ENCODE measurements at places on chromosomes 5 and 9.

DNA sequence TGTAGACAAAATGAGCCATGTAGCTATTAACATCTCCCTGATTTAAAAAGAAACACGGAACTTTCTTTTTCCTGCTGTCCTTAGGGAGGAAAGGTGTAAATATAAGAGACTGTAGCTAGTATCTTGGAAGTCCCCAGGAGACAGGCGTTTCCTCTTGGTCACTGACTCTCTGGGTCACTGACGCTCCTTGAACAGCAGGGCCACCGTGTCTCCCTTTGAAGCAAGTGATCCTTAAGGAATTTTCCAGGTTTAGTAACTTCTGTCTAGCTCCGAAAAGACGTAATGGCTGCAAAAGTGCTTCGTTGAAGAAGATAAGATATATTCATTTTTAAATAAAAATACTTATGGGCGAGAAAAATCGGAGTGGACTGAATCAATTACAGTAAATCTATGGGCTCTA, 745 bp upstream of the CLTA start:
- no peak for DNase-seq

GRCh38 chr9:90002397-90003271, 397.8 kb downstream of the GADD45G start:
- no peak for DNase-seq

GRCh38 chr9:110874963-110875674, 163.2 kb downstream of the LPAR1 start:
- no peak for DNase-seq

DNA sequence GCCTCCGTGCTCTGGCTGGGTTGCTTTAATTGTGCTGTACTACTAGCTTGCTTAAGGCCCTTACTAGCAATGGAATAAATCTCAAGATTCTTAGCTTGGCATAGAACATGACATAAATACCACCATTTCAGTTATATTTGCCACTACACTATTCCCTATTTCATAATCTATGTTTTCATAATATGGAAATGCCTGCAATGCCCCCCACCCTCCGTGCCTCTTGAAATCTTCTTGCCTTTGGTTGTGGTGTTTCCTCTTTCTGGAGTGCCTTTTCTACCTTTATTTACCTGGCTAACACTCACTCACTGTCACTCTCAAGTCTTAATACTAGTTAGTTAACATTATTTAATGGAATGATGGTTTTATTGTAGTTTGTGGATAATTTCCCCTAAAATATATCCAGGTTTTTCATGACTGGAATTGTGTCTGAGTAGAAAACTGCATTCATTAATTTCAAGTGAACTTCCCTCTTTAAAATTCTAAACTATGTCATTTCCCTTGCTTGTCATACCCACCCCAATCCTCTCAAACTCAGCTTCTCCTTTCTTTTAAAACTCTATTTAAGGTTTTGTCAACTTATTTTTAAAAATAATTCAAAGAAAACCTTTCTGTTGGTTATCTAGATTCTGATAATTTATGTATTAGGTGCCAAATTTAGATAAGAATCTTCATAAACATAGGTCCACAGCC, 521.7 kb upstream of the DAB2 start:
- no peak for DNase-seq

- DNase-seq: no peak
Measured at GRCh38 chr9:7936996-7937395, 137.4 kb upstream of the DMAC1 start.

DNA sequence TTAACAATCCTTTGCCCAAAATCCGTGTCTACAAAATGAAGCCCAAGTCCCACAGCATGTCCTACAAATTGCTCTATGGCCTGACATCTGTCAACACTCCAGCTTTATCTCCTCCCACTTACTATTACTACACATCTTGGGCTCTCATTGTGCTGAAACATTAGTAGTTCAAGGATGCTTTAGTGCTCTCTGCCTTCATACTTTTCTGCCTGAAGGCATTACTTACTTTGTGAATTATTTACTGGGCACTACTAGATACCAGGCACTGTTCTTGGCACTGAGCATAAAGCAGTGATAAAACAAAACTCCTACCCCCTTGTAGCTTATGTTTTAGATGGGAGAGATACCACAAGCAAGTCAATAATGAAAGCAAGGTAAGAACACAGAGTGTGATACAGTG, 113.4 kb downstream of the TTLL11 start:
- no peak for DNase-seq
